ENCODE measurements at places on chromosomes 16 and 17.

GRCh38 chr17:2456475-2456874 lies 55.2 kb downstream of the METTL16 start:
- DNase-seq = no peak

GRCh38 chr17:58382108-58382871 lies 30.3 kb upstream of the SUPT4H1 start:
- DNase-seq = no peak

DNA sequence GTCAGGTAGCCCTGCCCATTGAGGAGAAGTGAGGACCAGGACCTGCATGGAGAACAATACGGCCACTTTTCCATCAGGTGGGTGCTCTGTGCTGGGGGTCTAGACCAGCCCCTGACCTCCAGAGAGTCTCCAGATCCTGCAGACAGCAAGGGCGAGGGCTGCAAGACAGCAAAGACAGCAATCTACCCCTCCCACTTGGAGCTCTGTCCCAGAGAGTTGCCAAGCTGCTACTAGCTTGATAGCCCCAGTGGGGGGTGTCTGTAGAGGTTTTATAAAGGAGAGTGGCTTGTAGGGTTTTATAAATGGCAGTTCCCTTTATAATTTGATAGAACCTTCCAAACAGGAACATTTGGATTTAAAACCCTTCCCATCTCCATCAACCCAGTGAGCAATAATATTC lies 16.7 kb upstream of the SLFN11 start:
- no peak for DNase-seq

DNA sequence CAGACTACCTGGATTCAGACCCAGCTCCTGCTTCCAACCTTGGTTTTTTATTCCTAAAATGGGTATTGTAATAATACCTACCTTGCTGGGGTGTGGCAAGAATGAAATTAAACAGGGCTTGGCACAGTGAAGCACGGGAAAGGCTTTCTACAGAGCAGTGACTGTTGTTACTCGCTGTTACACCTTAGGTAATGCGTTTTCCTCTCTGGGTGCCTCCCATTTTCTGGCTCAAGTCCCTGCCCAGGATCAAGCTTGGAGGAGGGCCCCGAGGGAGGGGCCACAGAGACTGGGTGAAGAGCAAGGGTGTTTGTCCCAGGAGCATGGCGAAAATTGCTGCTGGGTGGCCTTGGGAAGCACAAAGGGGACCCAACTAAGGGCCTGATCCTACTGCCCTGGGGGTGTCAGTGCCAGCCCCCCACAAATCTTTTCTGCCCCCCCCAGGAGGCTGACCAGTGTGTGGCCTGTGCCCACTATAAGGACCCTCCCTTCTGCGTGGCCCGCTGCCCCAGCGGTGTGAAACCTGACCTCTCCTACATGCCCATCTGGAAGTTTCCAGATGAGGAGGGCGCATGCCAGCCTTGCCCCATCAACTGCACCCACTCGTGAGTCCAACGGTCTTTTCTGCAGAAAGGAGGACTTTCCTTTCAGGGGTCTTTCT lies 13.3 kb downstream of the MIEN1 start:
- no peak for DNase-seq

DNA sequence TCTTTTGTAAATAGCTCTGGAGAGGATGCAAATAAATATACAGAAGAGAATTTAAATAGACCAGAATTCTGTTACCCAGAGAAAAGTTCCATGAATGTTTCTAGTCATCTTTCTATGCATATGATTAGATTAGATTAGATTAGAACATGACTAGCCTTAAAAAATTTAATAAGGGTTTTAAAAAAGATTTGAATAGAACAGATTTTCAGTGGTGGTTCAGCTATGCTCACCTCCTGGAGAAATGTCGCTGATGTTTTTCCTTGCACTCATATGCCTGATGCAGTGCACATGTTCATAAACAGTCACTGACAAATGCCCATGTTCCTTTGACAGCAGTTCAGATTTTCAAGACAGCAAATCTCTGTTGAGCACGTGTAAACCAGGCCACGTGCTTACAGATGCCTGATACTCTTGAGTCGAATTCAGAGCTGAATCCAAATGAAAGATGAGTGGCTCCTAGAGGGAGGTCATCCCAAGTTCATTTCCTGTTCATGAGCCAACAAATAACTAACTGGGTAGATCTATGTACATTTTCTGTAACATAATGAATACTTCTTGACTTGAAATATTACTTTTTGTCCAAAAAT lies 19.9 kb upstream of the RAB11FIP4 start:
- no peak for DNase-seq

DNA sequence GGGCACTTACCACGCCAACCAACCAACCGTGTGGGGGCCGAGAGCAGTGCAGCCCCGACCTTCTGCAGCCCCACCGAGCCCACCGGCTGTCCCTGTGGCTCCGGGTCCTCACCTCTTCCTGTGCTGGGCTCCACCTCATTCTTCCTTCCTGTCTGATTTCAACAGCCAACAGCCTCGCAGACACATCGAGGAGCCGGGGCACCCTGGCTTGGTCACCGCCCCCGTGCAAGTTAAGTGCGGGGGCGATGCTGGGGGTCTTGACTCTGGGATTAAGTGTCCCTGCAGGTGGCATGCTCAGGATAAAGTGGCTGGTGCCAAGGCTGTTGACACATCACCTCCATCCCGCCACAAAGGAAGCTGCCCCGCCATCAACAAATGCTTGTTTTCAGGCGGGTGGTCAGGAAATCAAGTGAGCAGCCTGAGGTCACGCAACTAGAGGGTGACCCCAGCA lies at the start of gene NLRC3:
NLRC3 (minus strand) TSS at position 102 of the 451 bp plus-strand sequence. CDS start 12,367 bp downstream, outside the sequence.
- no peak for DNase-seq

DNA sequence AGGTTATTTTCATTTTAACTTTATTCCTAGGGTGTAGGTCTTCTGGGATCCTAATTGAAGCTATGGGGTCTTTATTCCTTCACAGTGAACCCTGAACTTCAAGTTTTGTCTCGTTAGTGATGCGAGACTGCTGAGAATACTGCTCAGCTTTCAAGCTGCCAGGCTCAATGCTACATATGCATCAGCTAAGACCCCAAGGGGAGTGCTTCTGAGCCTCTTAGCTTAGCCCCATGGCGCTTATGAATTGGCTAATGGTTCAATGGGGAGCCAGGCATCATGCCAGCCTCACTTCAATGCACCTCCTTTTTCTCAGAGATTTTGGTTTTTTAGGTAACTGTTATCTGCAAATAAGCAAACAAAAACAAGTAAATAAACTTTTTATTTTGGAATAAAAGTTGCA lies 94.1 kb upstream of the SIAH1 start:
- no peak for DNase-seq

DNA sequence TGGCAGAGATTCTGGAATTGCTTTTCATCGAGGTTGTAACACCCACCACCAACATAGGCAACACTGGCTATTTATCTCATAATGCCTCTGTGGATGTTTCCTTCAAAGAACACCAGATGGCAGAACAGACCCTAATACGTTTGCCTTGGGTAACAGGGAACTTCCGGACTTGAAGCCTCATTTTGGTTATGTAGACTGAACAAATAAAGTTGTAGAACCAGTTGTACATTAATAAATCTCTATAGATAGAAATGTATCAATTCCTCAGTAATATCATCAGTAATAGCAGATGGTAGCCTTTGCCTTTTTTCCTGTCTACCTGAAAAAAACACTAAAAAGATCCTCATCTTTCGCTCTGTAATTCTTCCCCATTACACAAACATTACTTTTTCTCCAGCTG lies 25.9 kb upstream of the APOH start:
- peak; percentile 63 for DNase-seq

GRCh38 chr17:76371656-76372628 lies 12.5 kb upstream of the SPHK1 start:
- no peak for DNase-seq

- no peak for DNase-seq
Measured at GRCh38 chr17:78933025-78933958, 8.1 kb upstream of the TIMP2 start.

- no peak for DNase-seq
Measured at GRCh38 chr16:64627288-64627687, 494.6 kb downstream of the CDH11 start.

- DNase-seq = no peak
Measured at GRCh38 chr16:79188739-79189122, 411.8 kb downstream of the MAF start.

- no peak for DNase-seq
Measured at GRCh38 chr17:2874189-2874686, 78.0 kb downstream of the RAP1GAP2 start.

- no peak for DNase-seq
Measured at GRCh38 chr16:30998852-30999761, 11.3 kb downstream of the STX1B start.

- DNase-seq = peak; percentile 29
Measured at GRCh38 chr16:58814348-58814801, 80.3 kb upstream of the GOT2 start.

DNA sequence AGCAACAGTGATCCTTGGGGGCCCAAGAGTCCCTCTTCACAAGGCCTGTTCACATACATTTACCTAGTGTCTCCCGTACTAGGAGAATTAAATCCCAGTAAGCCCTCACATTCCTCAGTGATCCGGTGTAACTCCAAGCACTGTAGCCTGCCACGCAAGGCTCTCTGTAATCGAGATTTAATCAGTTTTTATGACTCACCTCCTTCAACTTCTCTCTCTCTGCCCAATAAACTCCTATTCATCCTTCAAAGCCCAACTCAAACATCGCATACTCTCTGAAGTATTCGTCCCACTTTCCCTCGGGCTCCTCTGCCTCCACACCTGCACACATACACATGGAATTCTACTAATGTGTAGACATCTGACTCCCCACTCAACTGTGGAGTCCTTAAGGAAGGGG lies 141.8 kb downstream of the CMIP start:
- no peak for DNase-seq

DNA sequence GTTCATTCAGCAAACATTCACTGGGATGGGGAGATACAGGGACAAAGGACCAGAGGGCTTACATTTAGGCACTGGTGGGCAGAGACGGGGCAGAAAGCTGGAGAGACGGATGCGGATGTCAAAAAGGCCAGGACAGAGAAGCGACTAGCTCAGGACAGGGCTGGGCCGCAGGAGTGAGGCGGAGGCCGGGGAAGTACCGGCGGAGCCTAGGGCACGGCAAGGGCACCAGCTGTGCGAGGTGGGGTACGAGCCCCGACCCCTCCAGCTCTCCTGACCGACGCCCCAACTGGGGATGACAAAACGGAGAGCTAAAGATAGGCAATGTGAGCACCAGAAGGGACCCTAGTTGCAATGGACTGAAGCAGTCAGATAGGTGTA lies 3.9 kb upstream of the SGCA start:
- no peak for DNase-seq

- DNase-seq = no peak
Measured at GRCh38 chr17:75173526-75173925, 9.2 kb downstream of the SUMO2 start.

DNA sequence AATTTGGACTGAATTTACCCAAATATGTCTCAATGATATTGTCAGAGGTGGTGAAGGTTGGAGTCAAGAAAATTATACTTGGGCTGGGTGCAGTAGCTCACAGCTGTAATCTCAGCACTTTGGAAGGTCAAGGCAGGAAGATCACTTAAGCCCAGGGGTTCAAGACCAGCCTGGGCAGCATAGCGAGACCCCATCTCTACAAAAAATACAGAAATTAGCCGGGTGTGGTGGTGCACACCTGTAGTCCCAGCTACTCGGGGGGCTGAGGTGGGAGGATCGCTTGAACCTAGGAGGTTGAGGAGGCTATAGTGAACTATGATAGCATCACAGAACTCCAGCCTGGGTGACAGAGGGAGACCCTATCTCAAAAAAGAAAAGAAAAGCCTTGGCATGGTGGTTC lies 40.9 kb downstream of the LAT start:
- DNase-seq = no peak

GRCh38 chr17:51381262-51381661 lies 120.9 kb downstream of the UTP18 start:
- DNase-seq = no peak

DNA sequence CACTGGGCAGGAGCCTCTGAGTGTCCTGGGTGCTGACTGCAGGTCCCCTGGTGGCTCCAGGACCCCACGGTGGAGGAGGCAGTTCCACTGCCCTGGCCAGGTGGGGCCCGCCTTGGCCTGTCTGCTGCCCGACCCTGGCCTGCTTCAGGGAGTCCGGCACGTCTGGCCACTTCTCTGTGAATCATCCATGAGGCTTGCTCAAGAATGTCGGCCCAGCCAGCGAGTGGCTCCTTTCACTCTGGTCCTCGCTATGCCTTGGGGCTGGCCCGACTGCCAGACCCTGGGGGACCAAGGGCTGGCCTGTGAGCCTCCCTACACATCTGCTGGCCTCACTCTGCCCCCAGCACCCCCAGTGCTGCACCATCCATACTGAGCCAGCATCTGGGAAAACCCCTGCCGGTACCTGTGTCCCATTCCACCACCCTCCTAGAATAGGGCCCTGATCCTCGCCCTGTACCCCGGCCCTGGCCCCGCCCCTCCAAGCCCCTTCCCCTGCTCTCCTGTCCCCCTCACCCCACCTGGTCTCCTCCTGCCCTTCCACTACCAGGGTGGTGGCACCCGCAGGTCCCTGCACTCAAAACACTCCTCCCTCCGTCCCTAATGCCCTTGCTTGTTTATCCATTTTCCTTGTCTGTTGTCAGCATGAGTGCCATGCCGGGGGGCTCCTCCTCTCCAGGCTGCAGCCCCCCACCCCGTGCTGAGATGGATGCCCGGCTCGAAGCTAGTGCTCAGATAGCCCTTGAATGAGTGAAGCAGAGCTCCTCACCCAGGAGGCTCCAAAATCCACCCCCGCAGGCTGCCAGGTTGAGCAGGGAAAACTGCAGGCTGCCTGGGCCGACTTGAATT lies 35.5 kb downstream of the ADCY7 start:
- no peak for DNase-seq

- no peak for DNase-seq
Measured at GRCh38 chr17:45801421-45801820, 17.3 kb downstream of the CRHR1 start.

DNA sequence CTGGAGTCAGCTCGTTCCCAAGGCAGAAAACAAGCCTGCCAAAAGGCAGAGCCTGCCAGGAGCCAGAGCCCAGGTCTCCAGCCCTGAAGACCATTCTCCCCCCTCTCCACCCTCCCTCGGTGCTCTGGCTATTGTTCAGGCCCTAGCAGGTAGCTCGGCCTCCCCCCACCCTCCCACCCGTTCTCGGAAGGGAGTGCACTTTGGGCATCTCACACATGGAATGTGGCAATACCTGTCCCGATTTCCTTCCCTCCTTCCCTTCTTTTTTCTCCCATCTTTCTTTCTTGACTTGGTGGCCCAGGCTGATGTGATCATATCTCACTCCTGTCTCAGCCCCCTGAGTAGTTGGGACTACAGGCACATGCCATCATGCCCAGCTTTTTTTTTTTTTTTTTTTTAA lies 12.4 kb downstream of the CNGB1 start:
- DNase-seq = no peak

GRCh38 chr16:4316108-4316863 lies 419 bp downstream of the GLIS2 start:
- no peak for DNase-seq

DNA sequence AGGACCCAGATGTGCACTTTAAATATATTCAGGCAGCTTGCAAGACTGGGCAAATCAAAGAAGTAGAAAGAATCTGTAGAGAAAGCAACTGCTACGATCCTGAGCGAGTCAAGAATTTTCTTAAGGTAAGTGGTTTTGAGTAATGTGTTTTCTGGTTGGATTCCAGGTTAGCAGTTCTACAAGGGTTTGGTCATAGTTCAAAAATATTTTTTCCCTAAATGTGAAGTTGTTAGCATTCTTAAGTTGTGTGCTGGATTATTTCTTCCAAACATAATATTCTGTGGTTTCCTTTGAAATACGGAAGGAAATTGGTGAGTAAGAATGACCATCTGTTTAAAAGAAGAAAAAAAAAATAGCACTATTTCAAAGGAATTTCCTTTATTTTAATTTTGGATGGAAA lies 38.4 kb downstream of the PTRH2 start:
- peak; percentile 48 for DNase-seq

GRCh38 chr17:56182081-56182480 lies 28.8 kb downstream of the ANKFN1 start:
- no peak for DNase-seq

Data from hematopoietic multipotent progenitor cell (in vitro differentiated cells).